ENCODE measurements at places on chromosomes 13 and 19. TPM values are rescaled to one million over a fixed set of nuclear protein-coding genes. Genes with fewer than 3 reads are reported as not detected.

Gene FFAR1
- polyA plus RNA-seq, result not detected

GRCh38 chr19:2716275-2716650 lies 4.9 kb downstream of the DIRAS1 start:
- DNase-seq, result no peak

GRCh38 chr13:73961181-73961580 lies 173.0 kb downstream of the KLF12 start:
- DNase-seq, result no peak

- no peak for DNase-seq
These were observed 1.1 kb downstream of the ZNF570 start for GRCh38 chr19:37470216-37470615.

DNA sequence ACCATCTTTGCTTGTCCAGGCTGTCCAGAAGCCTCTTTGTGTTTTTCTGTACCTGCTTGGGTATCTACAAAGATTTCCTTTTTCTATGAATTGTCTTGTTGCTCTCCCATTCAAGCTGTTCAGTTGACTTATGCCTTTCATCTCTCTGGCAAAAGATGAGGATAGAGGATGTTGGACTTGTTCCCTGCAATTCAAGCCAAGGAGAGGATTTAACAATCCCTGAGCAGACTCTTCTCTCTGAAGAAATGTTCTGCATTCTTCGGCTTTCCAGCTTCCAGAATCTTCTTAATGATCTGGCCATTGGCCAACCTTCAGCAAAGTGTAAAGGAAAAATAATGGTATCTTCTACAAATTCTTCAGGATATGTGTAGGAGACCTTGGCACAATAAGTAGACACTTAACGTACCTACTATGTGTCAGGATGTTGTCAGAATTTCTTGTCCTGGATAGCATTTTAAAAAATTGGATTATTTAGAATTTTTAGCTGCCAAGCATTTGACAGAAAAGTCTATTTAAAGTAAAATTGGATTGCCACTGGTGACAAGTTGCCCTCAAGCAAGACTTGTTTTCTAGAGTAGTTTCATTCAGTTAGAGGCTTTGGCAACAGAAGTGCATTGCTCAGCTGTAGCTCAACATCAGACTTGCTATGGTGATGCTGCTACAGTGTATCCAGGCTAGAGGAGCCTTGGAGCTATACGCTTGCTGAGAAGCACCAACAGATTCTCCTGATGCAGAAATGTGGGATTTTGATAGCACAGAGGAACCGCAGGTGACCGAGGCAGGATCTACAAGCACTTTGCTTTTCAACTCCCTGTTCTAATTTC lies 455.7 kb downstream of the SUCLA2 start:
- no peak for DNase-seq

Data from right lung (tissue), 10 donors.